Fibroblast of mammary gland (primary cell): ENCODE measurements at places on chromosomes 4 and X.

DNA sequence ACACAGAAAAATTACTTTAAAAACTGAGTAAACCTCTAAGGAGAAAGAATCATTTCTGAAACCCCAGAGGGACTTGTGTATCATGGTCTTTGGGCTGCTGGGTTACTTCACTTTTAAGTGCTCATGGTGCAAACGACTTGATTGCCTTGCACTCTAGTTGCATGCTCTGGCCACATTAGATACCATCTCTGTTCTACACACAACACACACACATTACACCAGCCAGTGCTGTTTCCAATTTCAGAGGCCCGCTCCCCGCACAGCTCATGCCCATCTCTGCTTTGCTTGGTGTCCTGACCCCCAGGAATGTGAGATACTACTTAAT is 2.1 kb downstream of the PPP3CA start:
- peak; percentile 58 for DNase-seq

DNA sequence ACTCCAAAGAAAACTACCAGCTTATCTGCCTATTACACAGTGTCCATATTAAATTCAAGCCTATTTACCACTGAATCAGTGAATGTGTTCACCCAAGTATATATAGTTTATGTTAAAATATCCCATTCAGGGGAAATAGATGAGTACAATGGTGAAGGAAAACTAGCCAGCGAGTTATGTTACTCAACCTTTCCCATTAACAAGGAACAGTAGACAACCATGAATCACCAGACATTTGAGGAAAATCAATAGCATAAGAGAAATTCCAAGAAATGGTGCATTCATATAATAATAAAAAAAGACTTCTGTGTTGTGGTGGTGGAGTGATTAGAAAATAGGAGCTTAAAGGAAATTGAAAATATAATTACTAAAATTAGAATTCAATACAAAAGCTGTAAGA is 21.3 kb downstream of the IQCM start:
- peak; percentile 43 for DNase-seq

DNA sequence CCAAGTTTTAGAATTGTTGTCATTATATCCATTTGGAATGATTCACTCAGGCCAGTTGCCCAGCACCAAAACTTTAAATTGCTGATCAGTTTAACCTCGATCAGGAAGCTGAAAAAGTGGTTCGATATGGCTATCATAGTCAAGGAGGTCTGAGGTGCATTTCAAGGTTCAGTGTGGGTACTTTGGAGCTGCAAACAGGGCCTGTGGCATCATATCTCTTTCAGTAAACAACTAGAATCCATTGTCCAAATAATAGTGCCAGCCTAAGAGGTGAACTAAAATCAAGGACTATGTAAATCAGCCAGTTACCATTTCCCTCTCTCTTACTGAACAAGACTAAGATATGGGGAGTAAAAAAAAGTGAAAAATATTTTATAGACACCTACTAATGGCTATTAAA is 14.2 kb downstream of the TMEM47 start:
- DNase-seq = no peak

GRCh38 chr4:185344743-185345538 is 50.8 kb downstream of the LRP2BP start:
- DNase-seq = no peak

DNA sequence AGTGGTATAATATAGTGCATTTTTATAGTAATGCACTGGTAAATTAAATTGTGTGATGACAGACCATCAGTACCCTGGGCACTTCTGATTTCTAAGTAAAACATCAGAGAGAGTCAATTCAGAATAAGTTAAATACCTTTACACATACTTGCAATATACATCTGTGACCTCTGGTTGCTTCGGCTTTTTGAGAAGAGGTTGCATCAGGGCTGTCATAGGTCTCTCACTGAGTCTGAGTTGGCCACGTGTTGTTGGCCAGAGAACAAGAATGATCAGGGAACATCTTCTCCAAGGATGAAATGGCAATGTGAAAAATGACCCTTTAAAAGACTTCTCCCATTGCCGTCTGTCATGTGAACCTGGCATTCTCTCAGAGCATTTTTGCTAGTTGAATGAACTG is 36.9 kb upstream of the PUDP start:
- no peak for DNase-seq

- no peak for DNase-seq
Measured at GRCh38 chr4:73585345-73585744, 34.9 kb downstream of the RASSF6 start.

- peak; percentile 7 for DNase-seq
Measured at GRCh38 chr4:42344749-42345148, 52.5 kb upstream of the SHISA3 start.

DNA sequence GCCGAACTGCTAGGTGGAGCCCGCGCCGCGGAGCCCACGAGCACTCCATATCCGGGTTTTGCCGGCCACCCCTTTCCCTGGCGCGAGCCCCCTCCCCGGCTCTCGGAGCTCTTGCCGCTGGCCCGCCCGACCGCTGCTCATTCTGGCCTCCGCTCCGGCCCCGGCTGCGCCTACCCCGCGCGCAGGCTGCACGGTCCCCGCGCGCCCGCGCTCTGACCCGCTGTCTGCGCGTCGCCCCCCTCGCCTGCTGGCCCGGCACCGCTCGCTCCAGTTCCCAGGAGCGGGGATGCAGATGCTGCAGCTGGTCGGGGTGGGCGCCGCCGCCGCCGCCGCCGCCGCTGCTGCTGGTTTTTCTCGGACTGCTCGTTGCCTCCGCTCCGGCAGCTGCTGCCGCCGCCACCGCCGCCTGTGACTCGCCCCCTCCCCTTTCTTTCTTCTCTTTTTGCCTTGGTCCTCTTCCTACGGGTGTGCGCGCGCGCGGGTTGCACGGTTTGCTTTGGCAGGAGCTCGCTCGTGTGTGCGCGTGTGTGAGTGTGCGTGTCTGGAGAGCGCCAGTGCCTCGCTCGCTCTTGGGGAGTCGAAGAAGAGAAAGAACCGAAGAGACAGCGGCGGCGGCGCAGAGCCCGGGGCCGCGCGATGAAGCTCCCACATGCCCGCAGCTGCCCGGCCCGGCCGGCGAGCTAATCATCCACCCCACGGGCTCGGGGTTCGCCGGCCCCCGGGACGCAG is at the start of gene ADGRL3:
Gene ADGRL3, plus strand, starts transcription at position 140 of the 729 bp plus-strand sequence.
- DNase-seq = peak; percentile 3

GRCh38 chr4:115923152-115923551 is 809.7 kb upstream of the NDST4 start:
- DNase-seq = no peak

DNA sequence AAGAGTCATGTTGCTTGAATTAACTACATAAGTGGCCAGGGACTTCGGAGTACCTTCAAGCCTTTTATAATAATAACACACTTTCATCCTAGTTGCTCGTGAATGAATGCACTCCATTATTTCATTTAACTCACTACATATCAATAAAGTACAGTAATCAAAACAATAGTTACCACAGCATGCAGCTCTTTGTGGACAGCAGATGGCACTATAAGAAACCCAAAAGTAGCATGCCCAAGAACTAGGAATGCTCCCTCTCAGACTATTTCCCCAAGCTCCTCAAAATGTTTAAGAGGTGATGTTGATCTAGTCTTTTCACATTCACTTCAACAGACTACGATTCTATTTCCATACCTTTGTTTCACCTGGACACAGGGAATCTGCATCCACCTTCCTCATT is 500.8 kb upstream of the DIAPH2 start:
- peak; percentile 16 for DNase-seq
